Renal cortex interstitium (tissue), 15 donors: ENCODE measurements at places on chromosomes 7 and 10. TPM values are rescaled to one million over a fixed set of nuclear protein-coding genes. Genes with fewer than 3 reads are reported as not detected.
A peak's percentile ranks its signal among the peaks of the same experiment; 100 is the strongest.

The BMPER gene
- 24.7 TPM for polyA plus RNA-seq

DNA sequence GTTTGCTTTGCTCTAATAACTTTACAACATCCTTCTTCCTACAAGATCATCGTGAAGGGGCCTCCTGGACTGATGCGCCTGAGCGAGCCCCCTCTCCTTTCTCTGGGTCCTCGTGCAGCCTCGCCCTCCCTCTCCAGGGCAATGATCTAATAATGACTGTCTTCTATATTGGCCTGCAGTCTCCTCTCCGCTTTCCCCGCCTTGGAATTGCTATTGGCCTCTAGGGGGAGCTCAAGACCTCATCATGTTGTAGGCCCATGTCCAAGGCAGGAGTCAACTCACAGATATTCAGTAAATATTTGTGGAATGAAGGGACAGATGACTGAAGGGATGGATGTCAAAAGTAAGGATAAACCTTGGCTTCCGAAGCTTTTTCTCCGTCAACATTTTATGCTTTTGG lies 1180.3 kb downstream of the TYW1 start:
- DNase-seq, result peak; percentile 68

GRCh38 chr10:48502791-48503190 lies 102.1 kb downstream of the ARHGAP22 start:
- no peak for DNase-seq

DNA sequence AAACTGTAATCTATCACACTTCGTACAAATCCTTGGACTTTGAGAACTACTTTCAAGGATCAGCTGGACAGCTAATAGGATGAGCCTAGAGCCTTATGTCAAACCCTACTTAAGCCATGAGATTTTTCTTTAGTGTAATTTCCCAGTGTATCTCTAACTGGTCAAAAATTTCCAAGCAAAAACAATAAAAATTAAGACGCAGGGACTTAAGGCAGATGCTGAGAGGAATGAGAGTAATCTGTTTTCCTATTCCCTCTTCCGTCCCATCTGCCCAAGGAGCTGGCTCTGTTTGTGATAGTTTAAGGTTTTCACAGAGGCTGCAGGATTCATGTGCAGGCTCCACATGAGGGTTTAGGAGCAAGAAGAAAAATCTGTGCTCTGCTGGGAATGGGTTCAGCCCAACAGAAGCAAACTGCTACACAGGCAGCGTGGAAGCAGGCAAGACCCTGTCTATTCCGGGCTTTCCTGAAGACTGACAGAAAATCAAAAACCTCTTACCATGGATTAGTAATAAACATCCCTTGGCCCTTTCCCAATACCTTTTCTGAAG lies 62.2 kb downstream of the ARMH3 start:
- DNase-seq, result no peak

GRCh38 chr7:151730591-151730990 lies 146.3 kb downstream of the PRKAG2 start:
- no peak for DNase-seq

- DNase-seq, result no peak
Observed at GRCh38 chr7:15765753-15766152, 79.3 kb upstream of the MEOX2 start.

- DNase-seq, result no peak
Observed at GRCh38 chr7:51316262-51316665, 345 bp downstream of the COBL start.

GRCh38 chr10:89032141-89032891 lies 41.7 kb downstream of the FAS start:
- no peak for DNase-seq
